ENCODE measurements at places on chromosomes 3 and 15.

DNA sequence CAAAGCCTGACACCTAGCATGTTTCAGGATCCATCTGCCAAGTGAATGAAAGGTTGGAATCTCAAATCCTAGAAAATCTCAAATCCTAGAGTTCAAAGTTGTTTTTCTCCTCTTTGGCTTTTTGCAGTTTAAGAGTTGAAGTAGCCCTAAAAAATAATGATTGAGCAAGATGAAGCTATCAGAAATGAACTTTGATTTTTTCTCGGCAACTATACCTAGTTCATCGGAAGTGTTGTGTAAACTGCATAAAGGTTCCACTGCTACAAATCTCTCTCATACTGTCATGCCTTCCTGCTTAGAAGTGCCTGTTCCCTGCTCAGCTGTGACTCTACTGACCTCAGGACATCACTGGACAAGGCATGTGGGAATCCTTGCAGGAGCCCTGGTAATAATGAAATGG, 35.8 kb upstream of the FOXB1 start:
- H3K4me1 ChIP-seq, result no peaks in the 10 kb centered on the region
- DNase-seq, result no peak
- H3K36me3 ChIP-seq, result no peaks in the 10 kb centered on the region
- H3K27ac ChIP-seq, result no peak overlapping the region

DNA sequence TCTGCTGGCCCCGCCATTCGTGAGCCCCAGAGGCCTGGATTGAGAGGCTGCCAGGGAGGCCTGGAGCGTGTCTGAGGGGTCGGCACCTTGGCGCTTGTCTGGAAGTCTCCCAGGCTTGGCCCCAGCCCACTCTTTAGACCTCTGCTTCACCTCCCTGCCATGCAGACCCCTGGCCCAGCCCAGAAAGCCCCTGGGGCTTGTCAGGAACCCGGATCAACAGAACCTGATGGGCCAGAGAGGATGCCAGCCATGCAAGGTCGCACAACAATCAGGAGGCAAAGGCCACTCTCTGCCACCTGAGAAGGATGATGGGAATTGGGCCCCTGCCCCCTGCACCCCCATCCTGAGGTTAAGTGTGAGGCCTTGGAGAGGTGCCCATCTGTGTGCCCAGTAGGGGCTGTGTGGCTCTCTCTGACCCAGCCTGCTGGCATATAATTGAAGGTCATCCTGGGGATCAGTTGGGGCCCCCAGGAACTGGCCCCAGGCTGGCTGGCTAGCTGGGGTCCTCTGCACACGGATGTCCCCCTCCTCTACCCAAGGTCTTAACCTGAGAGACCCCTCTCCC, 103.3 kb upstream of the SLC6A6 start:
- H3K4me1 ChIP-seq, result peaks cover 8% of the 10 kb centered on the region
- peaks cover 21% of the 10 kb centered on the region for H3K27me3 ChIP-seq
- H3K27ac ChIP-seq, result no peak overlapping the region
- no peak overlapping the region for H3K4me3 ChIP-seq

DNA sequence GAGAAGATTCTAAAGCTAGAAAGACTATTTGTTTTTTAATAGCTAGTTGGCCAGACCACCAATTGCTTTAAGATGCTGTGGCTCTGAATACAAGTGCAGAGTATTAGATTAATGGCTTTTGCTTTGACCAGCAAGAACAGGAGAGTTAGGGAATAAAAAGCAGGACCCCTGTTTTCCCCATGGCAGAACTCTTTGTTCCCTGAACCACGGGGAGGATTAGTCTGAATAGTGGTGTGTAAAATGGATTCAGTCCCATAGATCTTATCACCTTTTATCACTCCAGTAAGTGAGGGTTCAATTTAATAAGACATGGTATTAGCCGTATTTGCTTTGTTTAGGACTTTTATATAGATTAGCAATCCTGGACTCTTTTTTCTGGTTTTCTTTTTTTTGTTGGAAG, 562.6 kb upstream of the DPPA4 start:
- no peaks in the 10 kb centered on the region for H3K36me3 ChIP-seq
- no peak overlapping the region for H3K27ac ChIP-seq
- H3K4me1 ChIP-seq, result peaks cover 11% of the 10 kb centered on the region
- no peak overlapping the region for H3K4me3 ChIP-seq
- DNase-seq, result no peak

GRCh38 chr3:78970656-78971055, 797.1 kb downstream of the ROBO1 start:
- H3K4me3 ChIP-seq, result no peak overlapping the region
- DNase-seq, result no peak
- H3K27ac ChIP-seq, result no peak overlapping the region
- no peaks in the 10 kb centered on the region for H3K4me1 ChIP-seq

DNA sequence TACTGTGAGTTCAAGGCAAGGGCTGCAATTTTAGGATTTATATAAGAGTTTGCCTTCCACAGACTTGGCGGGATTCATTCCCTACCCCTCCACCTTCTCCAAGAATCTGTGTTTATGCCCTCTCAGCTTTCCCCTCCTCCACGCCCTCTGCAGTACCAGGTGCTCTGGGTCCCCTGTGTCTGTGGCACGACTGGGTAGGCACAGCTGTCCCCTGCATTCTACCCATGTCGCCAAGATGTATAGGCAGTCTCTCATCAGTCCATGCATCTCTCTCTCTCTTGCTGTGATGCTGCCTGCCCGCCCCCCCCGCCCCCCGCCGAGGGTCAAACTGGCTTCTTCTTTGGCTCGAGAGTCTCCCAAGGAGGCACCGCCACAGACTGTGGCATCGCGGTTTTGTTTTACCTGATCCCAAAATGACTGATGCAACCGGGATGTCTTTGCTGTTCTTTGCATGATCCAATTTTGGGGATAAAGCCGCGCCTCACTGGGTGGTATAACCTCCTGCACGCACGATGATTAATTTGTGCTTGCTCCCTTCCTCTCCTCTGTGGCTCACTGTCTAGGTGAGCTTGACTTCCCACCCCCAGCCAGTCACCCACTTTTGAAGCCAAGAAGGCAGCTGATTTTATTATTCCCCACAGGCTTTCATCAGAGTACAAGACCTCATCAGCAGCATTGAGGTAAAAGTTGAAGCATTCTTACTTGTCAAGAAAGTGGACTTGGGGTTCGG, 43.7 kb downstream of the EFCAB12 start:
- H3K27ac ChIP-seq, result no peak overlapping the region
- H3K36me3 ChIP-seq, result peaks cover 16% of the 10 kb centered on the region
- no peaks in the 10 kb centered on the region for H3K4me1 ChIP-seq
- H3K4me3 ChIP-seq, result no peak overlapping the region
- DNase-seq, result no peak
- no peaks in the 10 kb centered on the region for H3K27me3 ChIP-seq

DNA sequence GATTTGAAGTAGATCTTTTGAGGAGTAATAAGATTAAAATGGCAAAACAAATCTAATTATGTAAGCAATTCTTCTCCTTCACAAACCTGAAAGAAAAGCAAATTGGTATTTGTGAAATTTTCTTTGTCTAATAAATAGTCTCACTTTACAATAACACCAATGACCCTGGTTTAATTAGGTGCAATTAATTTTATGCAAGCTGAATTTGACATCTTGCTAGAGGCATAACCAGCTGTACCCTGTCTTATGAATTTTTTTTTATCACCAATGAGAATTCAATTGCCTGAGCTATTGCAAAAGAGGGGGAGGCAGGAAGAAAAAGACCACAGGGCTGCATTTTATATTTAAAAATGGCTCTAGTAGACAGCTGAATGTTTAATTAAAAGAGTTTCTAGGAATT, 113.5 kb upstream of the IL12A start:
- no peaks in the 10 kb centered on the region for H3K27me3 ChIP-seq
- H3K4me3 ChIP-seq, result no peak overlapping the region
- no peaks in the 10 kb centered on the region for H3K4me1 ChIP-seq
- no peak for DNase-seq

DNA sequence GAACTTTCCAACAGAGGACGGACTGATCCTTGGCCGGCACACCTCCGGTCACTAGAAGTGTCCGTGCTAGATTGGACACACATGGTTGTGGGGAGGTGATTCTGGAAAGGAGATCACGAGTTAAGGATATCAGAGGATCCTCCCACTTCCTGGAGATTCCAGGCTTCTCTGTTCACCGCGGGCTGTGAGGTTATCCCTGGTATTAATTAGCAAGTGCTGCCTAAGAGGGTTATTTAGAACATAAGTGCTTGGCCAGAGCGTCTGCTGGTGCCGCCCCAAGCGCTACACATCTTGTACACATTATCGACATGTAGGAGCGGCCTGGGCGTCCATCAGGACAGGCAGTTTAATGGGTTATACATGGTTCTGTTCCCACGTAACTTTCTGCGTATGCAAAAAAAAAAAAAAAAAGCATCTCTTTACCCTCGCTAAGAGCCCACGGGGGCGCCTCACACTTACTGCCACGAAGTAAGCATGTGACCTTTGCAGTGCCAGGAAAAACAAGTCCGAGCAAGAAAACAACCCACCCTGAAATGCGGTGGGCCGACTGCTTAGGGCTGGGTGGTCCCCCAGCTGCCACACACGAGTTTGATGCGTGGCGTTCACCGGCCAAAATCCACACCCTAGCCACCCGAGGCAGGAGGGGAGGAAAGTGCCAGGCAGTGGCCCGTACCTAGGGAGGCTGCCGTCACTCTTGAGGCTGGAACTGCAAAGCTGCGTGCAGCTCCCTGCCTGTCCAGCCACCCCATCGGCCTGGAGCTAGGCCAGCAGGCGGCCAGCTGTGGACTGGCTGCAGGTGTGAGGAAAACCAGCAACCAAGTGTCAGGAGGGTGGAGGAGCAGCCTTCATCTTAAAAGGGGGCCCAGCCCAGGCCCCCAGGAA, 78.0 kb downstream of the CPN2 start:
- no peaks in the 10 kb centered on the region for H3K27me3 ChIP-seq
- no peak for DNase-seq
- peaks cover 20% of the 10 kb centered on the region for H3K4me1 ChIP-seq
- no peak overlapping the region for H3K4me3 ChIP-seq

DNA sequence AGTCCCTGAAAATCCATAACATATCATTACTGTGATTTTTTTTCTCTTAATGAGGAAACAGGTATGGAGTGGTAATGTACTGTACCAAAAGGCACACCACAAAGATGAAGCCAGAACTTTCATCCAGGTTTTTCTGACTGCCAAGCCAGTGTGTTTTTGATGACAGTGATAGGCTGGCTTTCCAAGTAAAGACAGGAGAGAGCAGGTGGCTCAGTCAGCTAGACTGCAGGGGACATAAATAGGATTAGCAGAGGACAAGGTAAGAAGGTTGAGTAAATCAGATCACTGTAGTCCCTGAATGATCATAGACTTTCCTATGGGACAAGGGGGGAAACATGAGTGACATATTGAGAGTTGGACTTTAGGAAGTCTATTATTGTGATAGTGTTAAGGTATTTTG, 127.9 kb downstream of the GADL1 start:
- peaks cover 15% of the 10 kb centered on the region for H3K4me1 ChIP-seq
- no peak overlapping the region for H3K27ac ChIP-seq
- H3K4me3 ChIP-seq, result no peak overlapping the region
- no peaks in the 10 kb centered on the region for H3K27me3 ChIP-seq
- no peak for DNase-seq
- no peaks in the 10 kb centered on the region for H3K36me3 ChIP-seq

DNA sequence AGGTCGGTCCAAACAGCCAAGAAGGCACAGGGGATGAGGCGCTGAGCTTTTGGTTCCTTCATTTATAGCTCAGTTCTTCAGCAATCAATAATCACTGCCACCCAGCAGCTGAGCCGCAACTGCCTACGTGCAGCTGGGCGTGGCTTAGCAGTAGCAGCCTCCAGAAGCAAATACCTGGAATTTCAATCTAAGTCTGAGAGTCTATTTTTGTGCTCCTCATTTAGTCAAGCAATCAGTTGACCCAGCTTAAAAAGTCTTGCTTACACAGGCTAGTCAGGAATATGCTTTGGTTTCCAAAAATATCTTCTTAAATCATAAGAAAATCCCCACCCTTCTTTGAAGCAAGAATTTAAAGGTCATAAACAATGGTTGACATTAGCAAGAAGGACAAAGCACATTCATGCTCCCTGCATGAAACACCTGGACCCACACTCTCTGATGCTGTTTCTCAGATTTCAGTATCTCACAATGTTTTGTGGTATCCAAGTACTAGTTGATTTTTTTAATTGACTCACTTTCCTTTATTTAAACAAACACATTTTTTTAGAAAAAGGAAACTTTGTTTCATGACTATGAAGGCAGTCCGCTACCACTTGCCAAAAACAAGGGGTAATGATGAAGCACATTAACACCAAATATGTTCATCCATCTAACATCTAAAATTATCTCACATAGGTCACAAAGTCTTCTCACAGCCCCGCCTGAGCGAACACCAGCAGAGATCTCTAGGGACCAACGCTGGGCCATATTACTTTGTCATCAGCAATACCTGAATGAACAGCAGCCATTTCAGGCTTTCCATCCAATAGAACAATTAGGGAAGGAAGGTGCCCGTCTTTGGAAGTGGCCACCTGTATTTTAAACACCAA, 106.1 kb downstream of the OXNAD1 start:
- no peak for DNase-seq
- no peak overlapping the region for H3K27ac ChIP-seq
- H3K4me1 ChIP-seq, result peaks cover 12% of the 10 kb centered on the region
- H3K27me3 ChIP-seq, result no peaks in the 10 kb centered on the region
- H3K4me3 ChIP-seq, result no peak overlapping the region
- H3K36me3 ChIP-seq, result no peaks in the 10 kb centered on the region

Measured in progenitor cell of endocrine pancreas (in vitro differentiated cells).